Smooth muscle cell of bladder (primary cell): ENCODE measurements at places on chromosomes 3 and 15. TPM values are rescaled to one million over a fixed set of nuclear protein-coding genes. Genes with fewer than 3 reads are reported as not detected.

Gene C3orf85
- total RNA-seq: not detected in 2 replicates

Gene MAN2A2
- total RNA-seq: 8.5 and 17.6 TPM in 2 replicates

Gene PCLAF
- 14.7 and 32.0 TPM in 2 replicates for total RNA-seq

Gene OXSM
- total RNA-seq: 10.5 and 10.8 TPM in 2 replicates

Gene CPN2
- not detected in 2 replicates for total RNA-seq

Gene RHCG
- total RNA-seq: 0.09 and 0.14 TPM in 2 replicates
